ENCODE measurements at places on chromosomes 6 and 20.
A peak's percentile ranks its signal among the peaks of the same experiment; 100 is the strongest.

DNA sequence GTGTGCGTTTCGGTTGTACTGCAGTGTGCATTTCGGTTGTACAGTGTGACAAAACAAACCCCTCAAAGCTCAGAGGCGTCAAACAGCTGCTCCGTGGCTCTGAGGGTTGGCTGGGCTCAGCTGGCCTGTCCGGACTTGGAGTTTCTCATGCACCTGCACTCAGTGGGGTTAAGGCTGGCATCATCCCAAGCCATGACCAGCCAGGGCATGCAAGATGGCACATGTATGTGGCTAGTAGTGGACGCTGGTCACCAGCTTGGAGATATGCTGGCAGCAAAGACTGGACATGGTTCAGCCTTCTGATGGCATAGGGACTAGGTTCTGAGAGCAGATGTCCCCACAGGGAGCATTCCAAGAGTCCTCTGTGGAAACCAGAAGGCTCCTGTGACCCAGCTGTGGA lies 187.2 kb downstream of the CDH4 start:
- DNase-seq = no peak

GRCh38 chr6:32058511-32058963 lies 20.3 kb downstream of the CYP21A2 start:
- DNase-seq = no peak

- DNase-seq = no peak
Measured at GRCh38 chr6:40573221-40573620, 13.9 kb downstream of the LRFN2 start.

DNA sequence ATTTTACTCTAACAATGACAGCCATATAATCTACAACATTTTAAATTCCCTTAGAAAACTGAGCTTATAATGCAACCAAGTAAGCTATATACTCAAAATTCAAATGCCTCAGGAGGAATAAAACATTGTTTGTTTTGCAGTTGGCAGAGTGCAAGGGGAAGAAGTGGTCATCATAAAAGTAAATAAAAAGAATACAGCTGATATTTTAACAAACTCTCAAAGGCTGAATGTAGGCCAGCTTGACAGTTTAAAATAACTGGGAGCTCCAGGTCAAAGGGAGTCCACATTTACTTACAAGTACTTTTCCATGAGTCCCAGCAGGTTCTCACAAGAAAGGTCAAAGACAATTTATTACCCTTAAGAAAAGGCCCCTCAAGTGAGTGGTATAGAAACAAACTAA lies 589.8 kb downstream of the BCKDHB start:
- DNase-seq = no peak

- no peak for DNase-seq
Measured at GRCh38 chr6:46137387-46137786, 7.6 kb downstream of the ENPP4 start.

- DNase-seq = peak; percentile 64
Measured at GRCh38 chr20:37071481-37071911, 24.3 kb downstream of the RBL1 start.

GRCh38 chr6:79874531-79875134 lies 72.7 kb downstream of the ELOVL4 start:
- no peak for DNase-seq

- DNase-seq = no peak
Measured at GRCh38 chr6:154112181-154112809, 73.3 kb downstream of the OPRM1 start.

DNA sequence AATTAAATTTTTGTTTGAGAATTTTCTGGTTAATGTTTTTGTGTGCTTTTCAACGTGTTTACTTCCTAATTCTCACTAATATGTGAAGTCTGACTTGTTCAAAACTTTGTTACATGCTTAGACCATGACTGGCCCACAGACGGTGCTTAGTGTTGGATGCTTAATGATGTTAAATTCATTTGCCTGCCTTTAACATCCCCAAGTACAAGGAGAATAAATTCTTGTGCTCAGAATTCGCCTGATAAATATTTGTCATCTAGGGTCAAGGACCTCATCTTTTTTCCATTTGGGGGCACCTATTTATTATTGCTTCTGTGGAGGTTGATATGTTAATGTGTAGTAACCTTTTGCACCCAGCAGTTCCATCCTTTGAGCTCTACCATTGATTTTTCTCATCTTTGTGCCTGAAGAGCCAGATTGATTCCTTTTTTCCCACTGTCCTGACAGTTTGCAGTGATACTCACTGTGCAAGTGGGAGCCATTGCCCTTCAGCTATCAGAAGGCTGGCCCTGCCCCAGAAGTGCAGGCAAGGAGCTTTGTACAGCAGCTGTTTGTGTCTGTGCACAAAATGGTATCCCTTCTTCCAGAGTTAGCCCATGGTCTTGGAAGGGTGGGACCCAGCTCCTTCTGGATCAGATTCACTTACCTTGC lies 170.8 kb downstream of the PDE7B start:
- no peak for DNase-seq

DNA sequence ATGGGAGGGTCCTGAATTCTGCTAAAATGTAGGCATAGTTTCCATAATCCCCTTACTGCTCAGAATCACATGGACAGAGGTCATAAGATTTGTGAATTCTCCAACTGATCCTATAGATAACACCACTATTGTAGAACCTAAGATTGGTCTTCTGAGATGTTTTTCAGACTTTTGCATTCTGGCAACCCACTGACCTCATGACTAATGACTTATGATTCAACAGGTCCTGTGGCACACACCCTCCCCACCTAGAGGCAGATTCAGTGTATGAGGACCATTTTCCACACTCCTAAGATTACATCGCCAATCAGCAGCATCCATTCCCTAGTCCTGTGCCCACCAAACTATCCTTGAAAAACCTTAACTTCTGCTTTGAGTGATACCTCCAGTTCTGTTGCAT lies 207.2 kb downstream of the BTBD9 start:
- DNase-seq = no peak

DNA sequence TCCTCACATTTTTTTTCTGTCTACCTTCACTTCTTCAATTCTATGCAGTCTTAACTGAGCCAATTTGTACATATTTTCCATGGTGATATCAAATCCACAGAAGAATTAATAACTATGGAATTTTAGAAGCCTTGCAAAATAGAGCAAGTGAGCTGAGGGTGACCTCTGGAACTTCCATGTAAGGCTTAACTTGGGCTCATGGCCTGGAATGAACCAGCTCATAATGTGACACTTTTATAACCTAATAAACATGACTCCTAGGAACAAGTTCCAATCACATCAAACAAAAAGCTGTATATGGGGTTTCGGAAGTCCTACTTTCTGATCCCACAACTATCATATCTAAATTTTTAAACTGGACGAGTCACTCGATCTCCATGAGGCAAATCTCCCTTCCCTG lies 232.4 kb downstream of the FOXA2 start:
- DNase-seq = no peak

DNA sequence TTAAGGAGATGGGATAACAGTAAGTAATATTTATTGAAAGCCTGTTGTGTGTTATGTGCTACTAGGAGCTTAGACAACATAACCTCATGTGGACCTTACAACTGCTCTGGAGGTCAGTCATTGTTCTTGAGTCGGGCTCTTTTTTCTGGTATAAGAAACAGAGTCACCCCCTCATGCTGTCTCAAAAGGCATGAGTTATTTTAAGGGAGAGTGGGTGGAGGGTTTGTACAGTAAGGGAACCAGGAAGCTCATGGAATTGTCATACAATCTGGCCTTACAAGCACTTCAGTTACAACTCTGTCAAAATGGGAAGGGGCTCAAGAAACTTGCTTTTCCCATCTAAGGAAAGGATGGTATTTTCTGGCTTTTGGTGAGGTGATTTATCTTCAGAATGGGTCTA lies 16.5 kb upstream of the DSE start:
- DNase-seq = no peak

DNA sequence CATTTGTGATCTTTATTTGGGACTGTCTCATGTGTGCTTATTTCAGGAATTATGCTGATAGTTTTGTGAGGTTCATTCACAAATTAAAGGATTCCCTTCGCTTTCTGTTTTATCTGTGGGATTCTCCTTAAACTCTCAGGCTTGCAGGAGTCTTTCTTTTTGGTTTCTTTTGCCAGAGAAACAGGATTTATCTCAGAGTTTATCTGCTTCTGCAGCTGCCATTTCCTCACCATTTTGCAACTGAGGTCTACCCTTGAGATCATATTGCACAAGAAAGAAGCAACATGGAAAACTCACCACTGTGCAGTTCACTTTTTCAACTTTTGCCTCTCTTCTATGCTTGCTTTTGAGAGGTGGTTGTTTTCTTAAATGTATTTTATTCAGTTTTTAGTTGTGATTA lies 201.0 kb downstream of the PRL start:
- DNase-seq = no peak

- no peak for DNase-seq
Measured at GRCh38 chr6:49142421-49143151, 320.5 kb downstream of the MMUT start.

GRCh38 chr6:54254886-54255285 lies 53.4 kb upstream of the TINAG start:
- no peak for DNase-seq

GRCh38 chr6:1781152-1781816 lies 171.6 kb downstream of the FOXC1 start:
- no peak for DNase-seq

GRCh38 chr6:164133095-164133494 lies 718.6 kb downstream of the QKI start:
- no peak for DNase-seq

DNA sequence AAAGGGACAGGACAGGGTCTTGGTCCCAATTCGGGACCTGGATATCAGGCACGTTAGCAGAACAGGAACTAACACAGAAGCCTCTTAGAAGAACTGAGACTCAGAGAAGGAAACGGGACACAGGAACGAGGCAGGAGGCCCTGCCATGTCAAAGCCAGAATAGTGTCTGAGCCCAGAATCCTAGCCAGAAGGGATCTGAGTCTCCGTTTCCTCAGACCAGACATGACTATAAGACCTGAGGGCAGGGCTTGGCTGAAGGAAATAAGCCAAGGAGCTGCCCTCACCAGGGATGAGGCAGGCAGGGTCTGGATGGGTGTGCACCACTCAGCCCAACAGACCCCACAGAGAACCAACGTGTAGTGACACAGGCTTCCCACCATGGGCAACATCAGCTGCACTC lies 40.3 kb downstream of the TRERF1 start:
- DNase-seq = no peak

GRCh38 chr20:46089167-46089416 lies 670 bp downstream of the NCOA5 start:
- DNase-seq = no peak

GRCh38 chr20:8306937-8307336 lies 174.9 kb downstream of the PLCB1 start:
- no peak for DNase-seq

DNA sequence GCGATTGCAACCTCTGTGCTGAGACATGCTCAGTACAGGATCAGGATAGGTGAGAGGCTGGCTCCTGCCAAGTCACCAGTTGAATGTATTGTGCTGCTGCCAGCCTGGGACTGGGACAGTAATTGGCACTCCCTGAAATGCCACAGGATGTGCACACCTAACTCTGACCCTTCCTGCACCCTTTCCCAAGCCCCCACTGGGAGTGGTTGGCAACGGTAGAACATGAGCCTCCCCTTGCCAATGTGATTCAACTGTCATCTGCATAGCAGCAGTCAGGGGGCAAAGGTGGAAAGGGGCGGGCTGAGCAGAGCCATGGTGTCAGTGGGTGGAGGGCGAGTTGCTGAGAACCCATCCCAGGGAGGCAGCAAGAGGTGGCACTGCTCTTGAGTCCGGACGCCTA lies 15.4 kb downstream of the SPINT3 start:
- no peak for DNase-seq

GRCh38 chr6:51463321-51463720 lies 624.1 kb downstream of the PKHD1 start:
- no peak for DNase-seq

DNA sequence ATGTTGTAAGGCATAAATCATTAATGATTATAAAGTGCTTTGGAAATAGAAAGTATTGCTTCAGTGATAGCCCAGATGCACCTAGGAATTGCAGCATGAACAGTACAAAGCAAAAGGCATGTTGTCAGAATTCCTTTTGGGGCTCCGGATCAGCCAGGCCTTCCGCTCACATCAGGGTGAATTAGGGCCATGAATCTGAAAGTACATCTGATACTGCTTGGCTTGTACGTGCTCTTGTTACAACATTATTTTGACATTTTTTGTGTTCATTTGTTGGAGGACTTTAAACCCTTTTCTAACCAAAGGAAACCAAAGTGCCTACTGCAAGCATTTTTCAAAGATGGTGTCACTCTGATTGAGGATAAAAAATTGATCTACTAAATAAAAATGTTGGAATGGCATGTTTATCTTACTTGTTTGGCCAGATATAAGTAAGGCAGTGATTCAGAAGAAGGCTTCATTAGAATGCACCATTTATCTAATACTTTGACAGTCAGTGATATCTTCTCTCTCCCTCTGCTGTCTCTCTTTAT lies 1005.6 kb upstream of the FLRT3 start:
- DNase-seq = no peak

Data from CD4-positive, alpha-beta T cell treated with Interleukin-17A for 4 hours (primary cell).